OCI-M1 (cell line): ENCODE measurements at places on chromosomes 12 and 14.

GRCh38 chr14:68578597-68578996 is 214.3 kb downstream of the ZFP36L1 start:
- no peak for DNase-seq

- DNase-seq: no peak
These were observed 157.0 kb upstream of the CPNE8 start for GRCh38 chr12:39062266-39062996.

DNA sequence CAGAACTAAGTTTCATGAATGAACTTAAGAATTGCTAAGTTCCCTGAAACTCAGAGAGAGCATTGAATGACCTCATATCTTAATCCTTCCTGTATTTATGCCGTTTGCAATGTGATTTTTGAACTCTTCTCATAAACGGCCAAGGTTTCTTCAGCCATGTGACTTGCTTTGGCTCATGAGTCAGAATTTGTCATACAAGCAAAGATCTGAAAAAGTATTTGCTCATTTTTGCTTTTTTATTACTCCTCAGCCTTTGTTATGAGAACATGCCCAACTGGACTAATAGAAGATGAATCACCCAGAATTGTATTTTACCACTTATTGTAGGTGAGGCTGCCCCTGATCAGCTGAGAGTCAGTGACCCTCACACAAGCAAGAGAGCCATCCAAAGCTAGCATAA is 693.8 kb downstream of the BCL11B start:
- DNase-seq: no peak

DNA sequence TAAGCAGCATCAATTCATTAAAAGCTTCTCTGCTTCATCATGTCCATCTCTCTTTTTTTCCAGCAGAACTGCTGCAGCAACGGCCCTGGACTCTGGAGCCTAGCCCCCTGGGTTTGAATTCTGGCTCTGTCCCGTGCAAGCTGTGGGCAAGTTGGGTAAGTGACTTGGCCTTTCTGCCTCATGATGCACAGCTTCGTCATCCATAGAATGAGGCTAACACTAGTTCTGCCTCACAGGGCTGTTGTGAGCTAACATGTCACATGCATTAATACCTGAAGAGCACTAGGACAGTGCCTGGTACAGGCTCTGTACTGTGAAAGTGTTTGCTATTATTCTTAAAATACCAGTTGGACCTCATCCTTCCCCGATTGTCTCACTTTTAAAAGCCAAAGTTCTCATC is 4.2 kb downstream of the KRT82 start:
- DNase-seq: no peak

DNA sequence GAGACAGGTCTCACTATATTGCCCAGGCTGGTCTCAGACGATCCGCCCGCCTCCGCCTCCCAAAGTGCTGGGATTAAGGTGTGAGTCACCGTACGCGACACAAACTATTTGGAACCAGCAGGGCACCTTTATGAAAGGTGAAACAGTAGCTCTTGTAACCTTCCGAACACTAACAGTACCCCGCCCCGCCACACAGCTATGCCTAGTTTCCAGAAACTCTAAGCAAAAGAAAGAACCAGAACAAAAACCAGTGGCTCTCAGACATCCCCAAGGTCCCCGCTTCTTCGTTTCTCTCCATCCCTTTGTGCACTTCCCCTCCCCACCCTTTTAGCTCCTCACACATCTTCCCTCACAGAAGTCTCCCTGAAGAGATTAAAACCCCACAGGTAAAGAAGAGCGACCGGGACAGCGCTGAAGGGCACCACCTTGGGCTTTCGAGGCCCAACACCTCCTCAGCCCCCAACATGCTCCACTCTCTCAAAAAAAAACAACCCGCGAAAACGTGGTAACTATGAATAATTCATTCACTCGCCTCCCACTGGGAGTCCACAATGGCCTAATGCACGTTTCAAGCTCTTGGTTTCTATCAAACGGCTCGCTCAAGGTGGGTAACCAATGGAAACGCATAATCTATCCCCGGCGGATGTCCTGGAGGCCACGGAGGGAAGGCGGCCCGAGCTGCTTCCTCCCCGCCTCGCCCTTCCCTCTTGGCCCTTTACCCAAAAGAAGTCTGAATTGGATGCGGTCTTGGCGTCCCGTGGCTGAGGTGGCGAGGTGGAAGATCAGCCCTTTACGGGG is 877 bp downstream of the BAG5 start:
- DNase-seq: peak; percentile 22

DNA sequence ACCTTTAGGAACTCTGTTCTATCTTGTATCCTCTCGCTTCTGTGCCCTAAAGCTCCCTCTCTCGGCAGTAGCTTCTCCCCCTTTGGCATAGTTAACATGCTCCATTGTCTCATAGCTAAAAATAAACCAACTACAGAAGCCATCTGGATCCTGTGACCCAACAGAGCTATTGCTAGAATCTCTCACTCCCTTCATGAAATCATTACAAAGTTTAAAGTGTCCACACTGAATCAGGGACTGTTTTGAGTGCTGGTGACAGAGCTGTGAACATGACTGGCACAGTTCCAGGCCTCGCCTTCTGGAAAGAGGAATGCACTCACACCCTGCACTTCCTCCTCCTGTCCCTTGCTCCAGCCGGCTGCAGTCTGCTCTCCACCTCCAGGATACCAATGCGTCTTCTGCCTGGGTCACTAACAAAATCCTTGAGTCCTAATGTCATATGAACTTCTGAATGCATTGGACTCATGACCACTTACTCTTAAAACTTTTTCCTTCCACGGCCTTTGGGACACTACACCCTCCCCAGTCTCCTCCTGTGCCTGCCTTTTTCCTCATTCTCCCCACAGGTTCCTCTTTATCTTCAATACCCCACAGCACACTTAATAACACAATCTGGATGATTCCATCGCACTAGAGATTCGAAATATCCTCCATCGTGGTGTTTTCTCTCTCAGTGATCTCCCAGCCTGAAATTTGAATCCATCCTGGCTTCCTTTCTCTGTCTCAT is 13.2 kb downstream of the PLBD1 start:
- DNase-seq: peak; percentile 64

DNA sequence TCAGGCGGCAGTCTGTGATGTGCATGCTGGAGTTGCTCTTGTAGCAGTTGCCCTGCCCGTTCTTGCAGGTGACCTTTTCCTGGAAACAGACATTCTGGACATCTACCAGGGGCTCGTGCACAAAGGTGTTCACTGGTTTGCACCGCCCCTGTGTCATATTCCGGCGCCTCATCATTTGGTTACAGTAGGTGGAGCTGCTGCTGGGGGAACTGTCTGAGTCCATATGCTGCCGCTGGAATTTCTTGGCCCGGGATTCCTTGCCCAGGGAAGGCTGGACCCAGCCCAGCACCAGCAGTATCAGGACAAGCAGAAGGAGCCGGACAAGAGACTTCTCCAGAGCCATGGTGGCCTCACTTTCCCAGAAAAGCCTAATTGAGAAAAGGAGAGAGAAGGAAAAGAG is 918 bp downstream of the RNASE1 start:
- no peak for DNase-seq

DNA sequence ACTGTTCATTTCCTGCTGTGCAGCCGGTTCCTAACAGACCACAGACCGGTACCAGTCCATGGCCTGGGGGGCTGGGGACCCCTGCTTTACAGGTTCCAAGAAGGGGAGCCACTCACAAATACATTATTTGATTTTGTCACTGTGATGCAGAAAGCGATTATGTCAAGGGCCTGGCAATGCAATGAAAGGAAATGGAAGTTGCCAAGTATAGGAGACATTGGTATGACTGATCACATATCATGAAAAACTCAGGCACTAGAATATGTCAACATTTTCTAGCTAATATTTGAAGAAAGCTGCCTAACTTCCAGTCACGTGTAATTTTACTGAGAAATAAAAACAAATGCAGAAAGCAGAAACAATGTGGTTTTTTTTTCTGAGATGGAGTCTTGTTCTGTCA is 68.9 kb upstream of the USP44 start:
- no peak for DNase-seq

DNA sequence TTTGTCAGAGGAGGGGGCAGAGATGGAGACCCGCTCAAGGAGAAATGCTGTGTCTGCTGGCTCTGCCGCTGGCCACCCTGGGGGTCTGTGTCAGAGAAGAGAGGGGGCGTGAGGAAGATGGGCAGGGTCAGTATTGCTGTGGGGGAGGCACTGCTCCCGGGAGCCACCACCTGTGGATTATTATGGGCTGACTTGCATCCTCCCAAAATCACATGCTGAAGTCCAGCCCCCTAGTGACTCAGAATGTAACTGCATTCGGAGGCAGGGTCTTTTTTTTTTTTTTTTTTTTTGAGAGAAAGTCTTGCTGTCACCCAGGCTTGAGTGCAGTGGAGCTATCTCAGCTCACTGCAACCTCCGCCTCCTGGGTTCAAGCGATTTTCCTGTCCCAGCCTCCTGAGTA is 12.3 kb downstream of the ABCD4 start:
- peak; percentile 22 for DNase-seq

DNA sequence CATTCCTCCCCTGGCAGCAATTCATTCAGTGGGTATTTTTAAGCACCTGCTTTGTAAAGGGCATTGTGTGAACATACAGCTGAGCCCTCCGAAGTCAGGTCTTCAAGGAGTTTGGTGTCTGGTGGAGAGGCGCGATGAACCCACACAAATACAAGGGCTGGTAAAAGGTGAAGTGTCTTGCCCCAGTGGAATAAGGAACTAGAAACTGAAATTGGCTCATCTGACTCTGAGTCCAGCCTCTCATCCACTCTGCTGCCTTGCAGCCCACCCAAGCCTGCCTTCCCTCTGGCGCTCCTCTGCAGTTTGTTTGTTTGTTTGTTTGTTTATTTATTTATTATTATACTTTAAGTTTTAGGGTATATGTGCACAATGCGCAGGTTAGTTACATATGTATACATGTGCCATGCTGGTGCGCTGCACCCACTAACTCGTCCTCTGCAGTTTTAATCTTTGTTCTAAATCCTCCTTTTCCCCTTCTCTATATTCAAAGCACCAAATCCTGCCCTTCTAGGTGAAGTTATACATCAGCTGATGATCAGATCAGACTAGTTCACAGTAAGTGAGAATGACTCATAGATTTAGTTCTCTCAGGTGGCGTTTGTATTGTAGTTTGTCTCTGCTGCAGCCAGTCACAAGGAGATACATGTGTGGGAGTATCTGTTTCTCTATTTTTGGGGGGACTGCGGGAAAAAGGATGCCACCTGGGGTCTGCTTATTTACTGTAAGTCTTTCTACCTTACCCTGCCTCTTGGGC is 394.5 kb downstream of the APAF1 start:
- no peak for DNase-seq

DNA sequence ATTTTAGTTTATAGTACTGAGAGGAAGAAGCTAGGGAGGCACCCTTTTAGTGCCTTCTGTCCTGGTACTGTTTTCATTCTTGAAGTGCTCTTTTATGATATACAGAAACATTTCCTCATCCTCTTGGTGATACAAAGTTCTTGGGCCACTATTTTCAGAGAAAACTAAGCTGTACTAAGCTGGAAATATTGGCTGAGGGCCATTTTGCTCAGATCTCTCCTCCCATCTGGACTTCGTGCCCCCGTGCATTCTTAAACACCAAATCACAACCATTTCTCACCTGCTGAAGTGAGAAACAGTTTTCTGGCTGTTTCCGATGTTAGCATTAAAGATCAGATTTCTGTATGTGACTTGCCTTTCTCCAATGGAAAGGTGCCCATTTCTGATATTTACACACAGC is 158.9 kb downstream of the FBXL14 start:
- DNase-seq: no peak

- DNase-seq: no peak
These were observed 150.3 kb upstream of the ARHGAP5 start for GRCh38 chr14:31926652-31927347.

- DNase-seq: no peak
These were observed 215.2 kb upstream of the SSTR1 start for GRCh38 chr14:37992499-37992898.

DNA sequence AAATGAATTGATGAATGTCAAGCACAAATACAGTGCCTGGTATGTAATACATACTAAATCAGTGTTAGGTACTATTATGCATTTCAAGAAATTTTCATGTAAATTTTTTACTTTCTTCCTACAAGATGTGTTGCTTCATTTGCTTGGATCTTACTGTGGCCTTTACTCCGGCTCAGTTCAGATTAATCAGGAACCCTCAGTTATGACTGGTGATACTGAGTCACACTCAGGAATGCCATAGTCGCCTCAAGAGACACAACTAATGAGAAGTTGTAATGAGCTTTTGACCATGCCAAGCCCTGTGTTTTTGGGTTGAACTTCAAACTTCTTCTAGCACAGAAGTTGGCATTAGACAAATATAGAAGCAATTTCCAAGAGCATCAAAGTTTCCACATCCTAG is 96.0 kb downstream of the TGFB3 start:
- DNase-seq: no peak

GRCh38 chr14:61502459-61503093 is 181.2 kb downstream of the PRKCH start:
- DNase-seq: no peak

DNA sequence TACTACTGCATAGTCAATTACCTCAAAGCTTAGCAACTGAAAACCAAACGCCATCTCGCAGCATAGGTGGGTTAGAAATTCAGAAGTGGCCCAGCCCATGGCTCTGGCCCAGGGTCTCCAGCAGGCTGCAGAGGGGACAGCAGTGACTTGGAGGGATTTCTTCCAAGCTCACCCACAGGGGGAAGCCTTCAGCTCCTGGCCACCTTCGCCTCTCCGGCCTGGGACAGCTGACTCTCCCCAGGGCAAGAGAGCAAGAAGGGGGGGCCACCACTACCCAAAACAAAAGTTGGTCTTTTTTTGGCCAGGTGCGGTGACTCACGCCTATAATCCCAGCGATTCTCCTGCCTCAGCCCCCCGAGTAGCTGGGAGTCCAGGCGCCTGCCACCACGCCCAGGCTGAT is 32.2 kb upstream of the ANKRD9 start:
- DNase-seq: no peak

DNA sequence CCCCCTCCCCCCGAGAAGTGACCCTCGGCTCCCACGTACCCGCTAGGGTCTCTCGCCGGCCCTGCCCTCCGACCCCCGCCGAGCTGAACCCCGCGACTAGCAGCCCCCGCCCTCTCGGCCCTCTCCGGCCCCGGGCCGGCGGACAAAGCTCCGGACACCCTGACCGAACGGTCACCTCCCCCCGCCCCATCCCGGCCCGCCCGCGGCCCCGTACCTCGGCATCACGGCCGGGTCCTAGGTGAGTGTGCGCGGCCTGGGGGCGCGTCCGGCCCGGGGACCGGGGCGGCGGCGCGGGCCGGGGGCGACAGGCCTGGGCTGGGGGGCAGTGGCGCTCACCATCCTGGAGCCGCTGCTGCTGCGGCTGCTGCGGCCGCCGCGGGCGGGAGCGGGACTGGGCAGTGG is at the start of gene FIGNL2:
TSS of gene FIGNL2 (minus strand) at position 393 of the 402 bp plus-strand sequence. CDS start 26,305 bp downstream, outside the sequence.
- no peak for DNase-seq

GRCh38 chr14:35285168-35286002 is 6.8 kb upstream of the PSMA6 start:
- peak; percentile 44 for DNase-seq

GRCh38 chr12:115102450-115102849 is 418.5 kb upstream of the TBX3 start:
- DNase-seq: no peak

- no peak for DNase-seq
These were observed 144.6 kb downstream of the GCH1 start for GRCh38 chr14:54758041-54758440.

DNA sequence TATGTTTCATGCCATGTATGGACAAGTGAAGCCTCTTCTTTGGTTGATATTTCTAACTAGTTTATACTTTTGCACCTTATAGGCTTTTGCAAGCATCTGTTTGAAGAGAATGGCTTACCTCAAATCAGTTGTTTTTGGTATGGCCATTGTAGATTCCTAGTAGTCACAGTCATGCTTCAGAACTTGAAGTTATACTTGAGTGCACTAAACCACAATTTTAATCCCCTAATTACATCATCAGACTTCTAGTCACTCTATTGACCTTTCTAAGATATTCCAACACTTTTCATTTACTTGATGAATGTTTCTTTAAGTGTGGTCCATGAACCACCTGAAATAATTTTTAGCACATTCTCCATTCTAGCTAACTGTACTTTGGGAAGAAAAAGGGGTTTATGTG is 18.6 kb upstream of the KLRB1 start:
- DNase-seq: no peak
